ENCODE measurements at places on chromosomes 5 and 9.
A peak's percentile ranks its signal among the peaks of the same experiment; 100 is the strongest.

DNA sequence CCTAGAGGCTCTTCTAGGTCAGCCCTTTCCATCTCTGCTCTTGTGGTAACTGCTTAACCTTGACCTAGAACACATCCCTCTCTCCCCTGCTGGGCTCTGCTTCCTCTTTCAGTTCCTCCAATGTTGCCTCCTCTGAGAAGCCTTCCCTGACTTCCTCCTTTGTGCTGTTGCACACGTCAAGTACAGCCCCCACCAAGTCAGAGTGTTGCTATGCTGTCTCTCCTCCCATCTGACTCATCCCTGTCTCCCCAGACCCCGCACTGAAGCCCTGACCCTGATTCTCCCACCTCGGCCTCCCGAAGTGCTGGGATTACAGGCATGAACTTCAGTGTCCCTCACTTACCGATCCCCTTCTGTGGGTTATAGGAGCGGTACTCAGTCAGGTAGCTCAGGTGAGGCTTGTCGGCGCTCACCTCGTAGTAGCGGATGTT lies 10.4 kb upstream of the TRIM14 start:
- no peak for DNase-seq

DNA sequence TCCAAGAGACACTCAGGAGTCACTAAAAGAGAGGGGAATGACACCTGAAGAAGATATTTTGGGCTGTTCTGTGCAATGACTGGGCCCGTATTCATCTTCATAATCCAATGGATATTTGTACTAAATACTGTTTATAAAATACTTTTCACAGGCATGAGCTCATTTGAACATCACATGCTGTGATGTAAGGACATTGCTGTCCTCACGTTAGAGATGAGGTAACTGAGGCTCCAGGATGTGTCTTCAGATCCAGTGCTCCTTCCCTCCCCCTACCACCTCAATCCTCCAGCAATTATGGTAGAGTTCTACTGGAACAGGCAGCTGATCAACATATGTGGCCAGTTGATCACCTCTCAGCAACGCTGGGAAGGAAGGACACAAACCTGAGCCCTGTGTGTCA lies 139.4 kb upstream of the OSMR start:
- DNase-seq: no peak

GRCh38 chr9:129070696-129071525 lies 10.0 kb upstream of the DOLPP1 start:
- DNase-seq: no peak

DNA sequence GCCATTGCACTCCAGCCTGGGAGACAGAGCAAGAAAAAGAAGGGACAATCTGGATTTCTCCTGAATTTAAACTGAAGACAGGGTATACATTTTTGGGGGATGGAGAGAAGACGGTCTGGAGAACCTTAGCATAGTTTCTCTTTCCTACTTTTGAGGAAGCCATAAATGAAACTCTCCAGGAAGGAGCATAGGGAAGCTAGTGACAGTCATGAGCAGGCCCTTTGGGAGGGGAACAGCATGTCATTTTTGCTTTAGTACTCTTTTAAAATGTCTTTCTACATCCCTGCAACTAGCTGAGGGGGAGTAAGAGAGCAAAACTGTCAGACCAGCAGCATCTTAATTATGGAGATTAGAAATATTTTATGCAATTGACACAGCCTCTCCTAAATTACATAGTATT lies 8.2 kb upstream of the SLC44A1 start:
- no peak for DNase-seq

GRCh38 chr5:179278119-179278518 lies 67.1 kb downstream of the ADAMTS2 start:
- DNase-seq: no peak

DNA sequence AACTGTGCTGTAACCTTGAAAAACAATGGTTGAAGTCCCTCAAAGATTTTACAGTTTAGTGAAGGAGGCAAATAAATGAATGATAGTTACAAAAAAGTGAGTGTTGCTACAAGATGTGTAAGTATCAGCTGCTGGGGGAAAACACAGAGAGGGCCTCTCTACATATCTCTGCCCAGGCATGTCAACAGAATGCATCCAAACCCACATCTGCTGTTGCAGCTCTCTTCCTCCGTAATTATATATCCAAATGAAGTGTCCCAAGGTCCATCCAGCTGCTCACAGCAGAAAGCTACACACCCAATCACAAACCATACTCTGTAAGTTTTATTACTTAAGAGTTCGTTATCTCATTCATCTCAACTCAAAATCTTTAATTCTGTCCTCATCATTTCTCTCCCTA lies 584.6 kb downstream of the ANXA1 start:
- DNase-seq: no peak

GRCh38 chr9:16871336-16872151 lies 1.1 kb upstream of the BNC2 start:
- peak; percentile 76 for DNase-seq

DNA sequence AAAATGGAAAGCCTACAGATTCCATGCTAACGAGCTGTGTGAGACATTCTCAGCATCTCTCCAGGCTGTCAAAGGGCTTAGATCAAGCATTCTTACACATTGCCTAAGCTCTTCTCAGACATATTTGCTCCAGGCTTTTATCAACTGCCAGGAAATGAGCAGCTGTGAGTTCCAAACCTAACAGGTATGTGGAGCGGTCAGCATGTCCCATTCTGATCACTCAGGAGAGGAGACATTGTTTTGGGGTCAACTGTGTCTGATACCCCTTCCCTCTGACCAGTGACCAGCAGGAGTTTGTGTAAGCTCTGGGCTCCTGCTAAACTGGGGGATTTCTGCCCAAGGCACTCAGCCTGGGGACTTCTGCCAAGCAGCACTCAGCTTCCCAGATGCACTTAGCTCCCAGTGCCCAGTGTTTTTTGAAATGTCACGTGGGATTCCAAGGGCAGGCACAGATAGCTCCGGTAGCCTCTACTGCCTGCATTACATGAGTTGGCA lies 229.1 kb downstream of the SEC61B start:
- DNase-seq: no peak

- no peak for DNase-seq
Observed at GRCh38 chr9:18379073-18379811, 94.7 kb upstream of the ADAMTSL1 start.

GRCh38 chr5:53338971-53339370 lies 141.5 kb upstream of the FST start:
- DNase-seq: no peak

DNA sequence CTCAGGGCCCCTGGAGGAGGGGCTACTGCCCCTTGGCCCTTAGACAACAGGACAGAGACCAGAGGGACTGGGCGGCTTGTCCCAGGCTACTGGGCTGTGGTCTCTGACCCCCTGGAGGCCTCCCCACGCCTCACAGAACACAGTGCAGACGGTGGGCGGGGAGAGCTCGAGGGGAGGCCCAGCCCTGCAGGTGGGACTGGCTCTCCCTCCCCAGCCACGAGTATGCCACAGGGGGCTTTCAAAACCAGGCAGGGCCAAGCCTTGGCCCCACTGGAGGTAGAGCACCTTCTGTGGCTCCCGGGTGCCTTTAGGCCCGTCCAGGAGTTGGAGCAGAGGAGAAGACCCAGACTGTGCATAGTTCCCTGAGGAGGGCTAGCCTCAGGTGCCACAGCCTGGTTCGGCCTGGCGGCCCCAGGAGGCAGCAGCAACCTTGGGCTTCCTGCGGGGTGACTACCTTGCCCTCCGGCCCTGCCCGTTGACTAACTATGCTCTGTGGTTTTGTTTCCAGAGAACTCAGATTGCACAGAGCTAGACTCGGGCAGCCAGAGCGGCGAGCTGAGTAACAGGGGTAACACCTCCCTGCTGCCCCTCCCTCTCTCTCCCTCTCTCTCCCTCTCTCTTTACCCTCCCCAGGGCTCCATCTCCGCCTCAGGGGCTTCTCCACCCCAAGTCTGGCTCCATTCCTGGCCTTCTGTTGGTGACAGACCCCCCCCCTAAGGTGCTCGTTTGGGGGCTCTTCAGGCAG lies 15.5 kb downstream of the CARD19 start:
- peak; percentile 12 for DNase-seq
